ENCODE measurements at places on chromosomes 6 and 20.

DNA sequence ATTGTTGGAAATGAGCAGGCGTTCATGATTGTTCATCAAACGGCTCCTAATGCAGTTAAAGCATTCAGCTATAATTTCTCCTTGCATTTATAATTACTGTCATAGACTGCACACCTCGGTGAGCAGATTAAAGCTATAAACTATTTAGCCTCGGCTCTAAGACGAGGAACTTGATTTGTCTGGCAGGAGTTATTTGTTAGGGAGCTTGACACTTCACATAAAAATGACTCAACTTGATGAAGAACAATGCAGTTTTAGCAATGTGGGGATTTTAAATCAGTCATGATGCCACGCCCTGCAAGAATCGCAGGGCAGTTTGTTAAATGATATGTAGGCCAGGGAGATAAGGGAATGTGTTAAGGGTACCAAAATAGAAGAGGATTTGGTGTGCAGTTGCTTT lies 290.2 kb downstream of the TSHZ2 start:
- no peak for DNase-seq

GRCh38 chr6:15153191-15153590 lies 92.7 kb upstream of the JARID2 start:
- no peak for DNase-seq

- peak; percentile 23 for DNase-seq
These were observed 427 bp downstream of the GINM1 start for GRCh38 chr6:149566410-149567193.

DNA sequence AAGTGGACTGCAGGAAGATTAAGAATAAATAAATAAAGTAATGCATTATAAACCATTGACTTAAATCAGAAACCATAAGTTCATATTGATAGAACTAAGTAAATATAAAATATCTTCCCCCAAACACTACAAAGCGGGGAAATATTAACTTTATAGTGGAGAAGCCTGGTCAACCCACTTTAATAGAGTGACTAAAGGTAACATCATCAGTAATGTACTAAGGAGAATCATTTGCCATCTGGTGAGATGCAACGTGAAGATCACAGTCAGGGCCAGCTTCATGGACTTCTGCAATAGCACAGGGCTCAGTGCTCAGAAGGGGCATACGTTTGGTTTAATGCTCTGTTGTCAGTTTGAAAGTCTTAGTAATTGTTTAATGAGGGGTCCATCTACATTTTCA lies 58.8 kb upstream of the CD83 start:
- DNase-seq = no peak

- DNase-seq = no peak
These were observed 180.6 kb downstream of the FOXA2 start for GRCh38 chr20:22403632-22404361.

- DNase-seq = peak; percentile 57
These were observed 11.3 kb downstream of the SERPINB9 start for GRCh38 chr6:2891768-2892170.

DNA sequence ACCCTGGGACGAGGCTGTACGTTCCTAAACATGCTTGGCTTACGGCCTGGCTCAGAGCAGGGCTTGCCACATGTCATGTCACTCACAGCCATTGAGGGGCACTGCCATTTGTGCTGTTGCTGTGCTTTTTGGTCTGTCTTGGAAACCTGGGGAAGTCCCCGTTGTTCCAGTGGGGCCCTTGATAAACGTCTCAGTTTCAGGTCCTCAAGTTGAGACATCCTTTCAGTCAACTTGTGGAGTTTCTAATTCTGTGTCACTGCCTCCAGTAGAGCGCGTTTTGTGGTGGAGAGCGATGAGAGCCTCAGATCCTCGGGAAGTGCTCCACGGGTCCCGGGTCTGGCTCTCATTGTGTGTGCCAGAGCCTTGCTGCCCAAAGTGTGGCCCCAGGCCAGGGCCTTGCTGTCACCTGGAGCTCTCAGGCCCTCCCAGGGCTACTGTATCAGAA lies 43.0 kb upstream of the CCR6 start:
- DNase-seq = peak; percentile 83

- peak; percentile 26 for DNase-seq
These were observed 72.4 kb downstream of the SHLD1 start for GRCh38 chr20:5822569-5822968.

- DNase-seq = no peak
These were observed 82.9 kb downstream of the ANKRD60 start for GRCh38 chr20:58145506-58146080.

DNA sequence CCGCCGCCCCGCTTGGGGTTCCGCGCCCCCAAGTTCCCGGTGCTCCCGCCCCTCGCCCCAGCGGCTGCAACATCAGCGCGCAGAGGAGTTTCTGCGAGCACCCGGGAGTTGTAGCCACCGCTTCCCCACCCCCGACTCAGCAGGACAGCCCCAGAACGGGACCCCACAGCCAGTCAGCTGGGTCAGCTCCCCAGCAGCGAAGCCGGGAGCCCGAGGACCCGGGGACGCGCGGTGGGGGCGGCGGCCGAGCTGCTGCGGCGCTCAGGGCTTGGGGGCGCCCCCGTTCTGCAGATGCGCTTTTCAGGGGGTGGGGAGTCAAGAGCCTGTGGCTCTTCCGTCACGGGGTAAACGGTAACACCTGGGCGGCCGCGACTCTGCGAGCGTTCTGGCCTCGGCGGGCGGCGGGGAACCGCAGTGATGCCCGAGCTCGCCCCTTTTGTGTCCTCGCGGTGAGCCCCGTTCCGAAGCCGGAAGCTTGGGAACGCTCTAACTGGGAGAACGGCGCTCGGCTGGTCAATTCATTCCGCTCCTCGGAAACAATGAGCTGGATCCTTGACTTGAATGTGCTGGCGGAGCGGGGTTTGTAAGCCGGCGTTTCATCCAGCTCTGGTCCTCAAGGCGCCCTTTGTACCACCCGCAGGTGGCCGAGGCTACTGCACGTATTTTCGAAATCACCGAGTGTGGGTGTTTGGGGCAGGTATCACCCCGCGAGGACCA lies 774 bp downstream of the PLEKHG1 start:
- peak; percentile 76 for DNase-seq

DNA sequence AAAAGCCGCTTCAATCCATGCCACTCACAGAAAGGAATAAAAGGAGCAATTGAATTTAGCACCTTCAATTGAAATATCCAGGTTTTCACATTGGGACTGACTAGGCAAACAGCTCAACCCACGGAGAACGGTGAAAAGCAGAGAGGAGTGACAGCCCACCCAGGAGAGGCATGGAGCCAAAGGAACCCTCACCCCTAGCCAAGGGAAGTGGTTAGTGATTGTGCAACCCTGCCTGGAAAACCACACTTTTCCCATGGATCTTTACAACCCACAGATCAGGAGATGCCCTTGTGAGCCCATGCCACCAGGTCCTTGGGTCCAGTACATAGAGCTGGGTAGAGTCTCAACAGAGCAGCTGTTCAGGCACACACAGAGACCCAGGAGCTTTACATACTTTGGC lies 911.8 kb downstream of the EPHA7 start:
- DNase-seq = no peak
